ENCODE measurements at places on chromosomes 7 and 10. TPM values are rescaled to one million over a fixed set of nuclear protein-coding genes. Genes with fewer than 3 reads are reported as not detected.

The FAM25G gene
- not detected for total RNA-seq

GRCh38 chr7:78052112-78052511 is 253.5 kb downstream of the PHTF2 start:
- H3K4me3 ChIP-seq: no peak overlapping the region
- H3K27me3 ChIP-seq: no peaks in the 10 kb centered on the region
- H3K27ac ChIP-seq: no peak overlapping the region
- no peaks in the 10 kb centered on the region for H3K36me3 ChIP-seq

DNA sequence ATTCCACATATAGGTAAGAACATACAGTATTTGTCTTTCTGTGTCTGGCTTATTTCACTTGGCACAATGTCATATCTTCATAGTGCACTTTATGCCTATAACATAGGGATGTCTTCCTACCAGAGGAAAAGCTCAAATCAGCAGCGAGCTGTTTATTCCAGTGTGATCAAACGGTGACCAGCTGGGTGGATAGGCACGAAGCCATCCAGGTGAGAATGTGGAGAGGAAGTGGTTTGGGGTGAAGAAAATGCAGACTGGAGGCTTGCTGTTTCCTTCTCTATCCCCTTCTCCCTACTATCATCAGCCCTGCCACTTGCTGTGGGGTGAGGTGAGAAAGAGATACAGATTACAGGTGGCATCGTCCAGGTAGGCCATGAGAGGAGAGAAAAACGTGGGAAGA is 52.4 kb downstream of the CHCHD3 start:
- no peaks in the 10 kb centered on the region for H3K27me3 ChIP-seq
- H3K4me3 ChIP-seq: no peak overlapping the region
- no peaks in the 10 kb centered on the region for H3K36me3 ChIP-seq
- no peaks in the 10 kb centered on the region for H3K4me1 ChIP-seq
- no peak for DNase-seq
- no peak overlapping the region for H3K27ac ChIP-seq

DNA sequence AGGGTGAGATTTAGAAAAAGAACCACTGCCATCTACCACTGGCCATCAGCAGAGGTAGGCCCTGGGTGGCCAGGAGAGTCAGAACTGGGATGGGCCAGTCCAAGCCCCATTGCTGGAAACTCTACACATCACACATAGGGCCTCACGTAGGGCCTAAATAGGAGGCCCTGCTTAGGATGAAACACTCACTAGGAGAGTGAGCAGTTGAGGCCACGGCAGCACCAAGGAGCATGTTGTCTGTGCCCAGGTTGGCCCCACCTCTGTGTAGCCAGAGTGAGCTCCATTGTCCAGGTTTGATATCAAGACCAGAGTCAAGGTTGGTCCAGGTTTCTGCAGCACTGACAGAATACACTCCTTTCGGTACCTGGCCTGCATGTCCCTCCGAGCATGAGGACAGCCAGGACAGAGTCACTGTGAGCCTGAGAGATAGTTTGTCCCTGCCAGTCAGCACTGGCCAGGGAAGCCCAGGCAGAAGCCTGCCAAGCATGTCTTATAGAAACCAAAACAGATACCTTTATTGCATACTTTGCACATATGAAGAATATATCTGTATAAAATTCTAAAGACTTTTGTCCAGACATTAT is 77.9 kb upstream of the CAMK2B start:
- H3K27ac ChIP-seq: no peak overlapping the region
- no peak overlapping the region for H3K4me3 ChIP-seq
- H3K36me3 ChIP-seq: peaks cover 2% of the 10 kb centered on the region
- H3K4me1 ChIP-seq: no peaks in the 10 kb centered on the region
- H3K27me3 ChIP-seq: no peaks in the 10 kb centered on the region

DNA sequence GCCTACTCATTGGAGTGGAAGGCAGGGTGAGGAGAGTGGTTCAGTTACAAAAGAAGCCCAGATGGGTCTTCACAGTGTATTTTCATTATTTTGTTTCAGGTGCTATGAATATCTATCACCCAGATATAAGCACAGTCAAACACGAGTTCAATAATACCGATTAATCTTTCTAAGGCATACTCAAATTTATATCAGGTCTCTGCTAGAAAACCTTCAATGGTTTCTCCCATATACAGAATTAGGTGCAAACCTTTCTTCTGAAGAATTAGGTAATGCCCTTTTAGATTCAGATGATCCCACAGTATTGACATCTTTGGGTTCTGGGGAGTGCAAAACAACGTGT is 14.7 kb upstream of the HPS1 start:
- H3K36me3 ChIP-seq: no peaks in the 10 kb centered on the region
- no peaks in the 10 kb centered on the region for H3K27me3 ChIP-seq
- H3K4me1 ChIP-seq: peaks cover 12% of the 10 kb centered on the region
- peak overlapping the region; percentile 23 for H3K27ac ChIP-seq

- no peak overlapping the region for H3K27ac ChIP-seq
- no peak overlapping the region for H3K4me3 ChIP-seq
- H3K4me1 ChIP-seq: peaks cover 3% of the 10 kb centered on the region
- H3K36me3 ChIP-seq: peaks cover 43% of the 10 kb centered on the region
- DNase-seq: no peak
These were observed 49.6 kb downstream of the SHH start for GRCh38 chr7:155762655-155763054.

Measured in pancreas (tissue), 10 donors.